Activated naive CD4-positive, alpha-beta T cell treated with anti-CD3 and anti-CD28 coated beads for 36 hours (primary cell): ENCODE measurements at places on chromosomes 13 and 19.

DNA sequence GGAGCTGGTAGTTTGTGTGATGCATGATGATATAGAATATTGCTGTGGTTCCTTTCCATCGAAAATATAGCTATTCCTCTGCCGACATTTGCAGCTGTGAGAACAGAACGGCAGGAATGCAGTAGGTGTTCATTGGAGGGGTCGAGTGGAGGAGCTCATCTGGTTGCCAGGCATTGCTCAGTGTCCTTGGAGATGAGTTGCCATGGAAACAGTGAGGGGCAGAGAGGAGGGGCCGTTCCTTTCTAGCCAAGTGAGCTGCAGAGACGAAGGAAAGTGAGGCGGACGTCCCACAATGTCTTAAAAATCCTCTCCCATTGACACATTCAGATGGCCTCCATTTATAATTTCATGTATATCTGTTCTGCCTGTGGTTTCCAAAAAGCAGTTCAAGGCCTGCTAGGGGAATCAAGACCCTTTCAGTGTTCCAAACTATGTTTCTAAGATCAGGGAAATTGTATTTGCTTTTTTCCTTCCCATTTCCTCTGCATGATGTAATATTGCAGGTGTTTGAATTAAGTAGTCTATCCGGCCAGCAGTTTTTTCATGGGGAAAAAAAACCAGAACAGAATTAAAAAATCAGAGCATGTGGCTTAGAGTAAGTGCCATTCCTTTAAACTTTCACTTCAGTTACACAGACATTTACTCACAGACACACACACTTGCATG, 41.2 kb upstream of the ZNF835 start:
- no peak for DNase-seq

GRCh38 chr19:39843919-39844793, 2.0 kb downstream of the FBL start:
- peak; percentile 35 for DNase-seq

- DNase-seq = no peak
These were observed 2.1 kb downstream of the SNAPC2 start for GRCh38 chr19:7921967-7922835.

- DNase-seq = no peak
These were observed 19.6 kb upstream of the EPHX3 start for GRCh38 chr19:15251749-15252397.

DNA sequence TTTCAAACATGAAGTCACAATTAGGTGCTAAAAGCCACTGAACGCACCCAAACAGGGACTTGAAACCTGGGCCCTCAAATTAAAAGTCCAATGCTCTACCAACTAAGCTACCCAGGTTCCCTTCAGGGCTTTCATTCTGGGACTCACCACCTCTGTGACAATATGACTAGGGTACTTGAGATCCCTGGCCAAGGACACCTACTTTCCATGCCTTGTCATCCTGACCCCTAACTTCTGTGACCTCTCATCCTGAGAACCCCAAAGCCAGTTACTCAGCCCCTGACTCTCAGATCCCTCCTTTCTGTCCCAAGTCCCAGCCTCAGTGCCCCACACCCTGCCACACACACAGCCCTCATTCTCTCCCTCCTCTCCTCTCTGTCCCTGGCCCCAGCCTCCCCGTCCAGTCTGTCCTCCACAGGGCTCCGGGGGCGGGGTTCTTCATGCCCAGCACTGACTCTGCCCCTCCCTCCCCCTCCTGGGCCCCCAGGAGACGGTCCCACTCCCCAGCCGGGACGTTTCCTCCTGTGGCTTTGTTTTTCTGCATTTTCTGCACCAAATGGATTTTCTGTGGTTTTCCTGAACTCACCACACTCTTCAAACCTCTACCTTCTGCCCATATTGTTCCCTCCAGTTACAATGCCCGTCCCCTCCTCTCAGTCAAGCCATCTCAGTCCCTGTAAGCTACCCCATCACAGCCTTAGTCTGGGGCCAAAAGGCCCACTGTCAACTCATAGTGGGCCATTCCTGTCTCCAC, 7.0 kb downstream of the RCN3 start:
- no peak for DNase-seq

DNA sequence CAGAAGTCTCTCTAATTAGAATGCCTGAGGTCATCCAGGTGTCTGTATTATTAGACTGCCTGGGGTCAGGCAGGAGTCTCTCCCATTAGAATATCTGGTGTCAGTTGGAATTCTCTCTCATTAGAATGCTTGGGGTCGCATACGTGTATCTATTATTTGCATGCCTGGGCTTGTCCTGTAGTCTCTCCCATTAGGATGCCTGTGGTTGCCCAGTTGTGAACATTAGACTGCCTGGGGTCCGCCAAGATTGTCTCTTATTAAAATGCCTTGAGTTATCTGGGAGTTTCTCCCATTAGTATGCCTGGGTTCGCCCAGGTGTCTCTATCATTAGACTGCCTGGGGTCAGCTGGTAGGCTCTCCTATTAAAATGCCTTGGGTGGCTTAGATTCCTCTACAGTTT, 1494.7 kb downstream of the UQCRFS1 start:
- DNase-seq = no peak

- DNase-seq = no peak
These were observed 19.3 kb downstream of the EDDM13 start for GRCh38 chr19:56291867-56292266.

- DNase-seq = no peak
These were observed 152.1 kb downstream of the URI1 start for GRCh38 chr19:30093966-30094755.

DNA sequence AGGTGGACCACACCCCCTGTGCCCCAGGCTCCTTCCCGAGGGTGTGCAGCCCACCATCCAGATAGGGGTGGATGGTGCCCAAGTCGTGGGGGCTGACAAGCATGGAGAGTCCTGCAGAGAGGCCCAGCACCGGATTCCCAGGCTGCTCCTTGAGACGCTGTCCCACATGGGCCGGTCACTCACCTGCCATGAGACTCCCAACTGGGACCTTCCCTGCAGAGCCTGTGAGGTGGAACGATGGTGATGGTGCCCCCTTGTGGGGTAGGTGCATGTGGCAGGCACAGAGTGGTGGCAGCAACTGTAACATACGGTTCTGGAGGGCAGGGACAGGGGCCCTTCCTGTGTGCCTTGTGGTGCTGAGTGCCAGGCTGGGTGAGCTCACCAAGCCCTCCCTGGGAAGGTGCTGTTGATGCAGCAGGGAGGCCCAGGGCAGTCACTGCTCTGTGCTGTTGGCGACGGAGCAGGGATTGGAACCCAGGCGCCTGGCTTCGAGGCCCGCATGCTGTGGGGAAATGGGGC, 33.1 kb downstream of the PPP1R37 start:
- peak; percentile 83 for DNase-seq

GRCh38 chr19:33204136-33204973, 10.2 kb downstream of the LRP3 start:
- DNase-seq = no peak

- DNase-seq = no peak
These were observed 76.6 kb downstream of the STOML3 start for GRCh38 chr13:38914070-38914469.

GRCh38 chr19:30930941-30931706, 418.1 kb downstream of the TSHZ3 start:
- no peak for DNase-seq

DNA sequence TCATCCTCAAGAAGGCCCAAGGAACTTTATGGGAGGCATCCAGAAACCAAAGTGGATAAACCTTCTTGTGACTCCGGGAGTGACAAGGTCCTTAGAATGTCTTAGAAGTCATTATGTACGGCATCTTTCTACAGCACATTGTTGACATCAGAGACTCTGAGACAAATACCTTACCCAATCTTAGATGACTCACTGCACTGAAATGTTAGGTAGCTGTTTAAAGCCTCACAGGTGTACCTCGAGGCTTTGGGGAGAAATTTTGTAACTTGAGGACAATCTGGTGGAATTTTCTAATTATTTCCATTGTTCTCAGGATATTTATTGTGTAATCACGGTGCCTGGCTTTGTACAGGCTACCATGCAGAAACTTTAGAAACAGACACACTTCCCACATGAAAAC, 14.8 kb upstream of the LGALS13 start:
- no peak for DNase-seq

GRCh38 chr13:43107780-43108179, 84.4 kb downstream of the DNAJC15 start:
- DNase-seq = no peak

- DNase-seq = no peak
These were observed 514.5 kb upstream of the KLHL1 start for GRCh38 chr13:70622796-70623195.

- DNase-seq = no peak
These were observed 22.7 kb downstream of the AKT2 start for GRCh38 chr19:40262422-40262821.

DNA sequence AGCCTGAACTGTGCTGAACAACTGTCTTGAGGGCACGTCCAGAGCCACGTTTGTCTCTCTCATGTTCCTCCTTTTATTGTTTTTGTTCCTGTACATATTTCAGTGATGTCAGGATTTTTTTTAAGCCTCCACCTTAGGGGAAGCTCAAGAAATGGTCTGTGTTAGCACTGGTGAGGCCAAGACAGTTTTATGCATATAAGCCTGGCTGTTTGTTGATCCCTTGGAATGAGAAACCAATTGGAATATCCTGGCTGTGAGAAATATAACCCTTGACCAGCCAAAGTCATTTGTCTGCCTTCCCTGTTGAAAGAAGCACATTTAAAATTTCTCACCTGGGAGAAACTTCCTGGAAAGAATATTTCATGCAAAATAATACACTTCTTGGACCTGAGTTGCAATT, 115.8 kb downstream of the DNAJC15 start:
- no peak for DNase-seq

DNA sequence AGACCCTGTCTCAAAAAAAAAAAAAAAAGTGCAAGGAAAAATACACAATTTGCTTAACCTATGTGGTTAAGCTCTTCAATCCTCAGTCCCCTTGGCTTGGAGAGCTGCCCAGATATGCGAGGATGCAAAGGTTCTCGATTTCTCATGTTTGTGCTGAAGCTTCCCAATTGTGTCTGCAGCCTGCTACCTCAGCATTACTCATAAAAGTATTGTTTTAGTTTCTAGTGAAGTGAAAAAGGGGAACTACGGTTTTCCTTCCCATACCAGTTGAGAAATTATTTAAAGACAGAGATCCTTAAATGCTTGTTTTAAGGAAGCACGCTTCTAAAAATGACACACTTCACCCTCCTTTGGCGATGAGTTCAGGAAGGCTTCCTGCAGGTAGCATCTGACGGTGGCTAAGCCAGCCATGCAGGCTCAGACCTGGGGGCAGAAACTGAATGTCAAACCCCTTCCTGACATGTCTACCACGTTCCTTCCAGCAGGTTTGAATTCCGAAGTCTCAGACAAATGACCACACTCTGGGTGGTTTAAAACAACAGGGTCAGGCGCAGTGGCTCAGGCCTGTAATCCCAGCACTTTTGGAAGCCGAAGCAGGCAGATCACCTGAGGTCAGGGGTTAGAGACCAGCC, 47.9 kb downstream of the RUBCNL start:
- DNase-seq = peak; percentile 65

DNA sequence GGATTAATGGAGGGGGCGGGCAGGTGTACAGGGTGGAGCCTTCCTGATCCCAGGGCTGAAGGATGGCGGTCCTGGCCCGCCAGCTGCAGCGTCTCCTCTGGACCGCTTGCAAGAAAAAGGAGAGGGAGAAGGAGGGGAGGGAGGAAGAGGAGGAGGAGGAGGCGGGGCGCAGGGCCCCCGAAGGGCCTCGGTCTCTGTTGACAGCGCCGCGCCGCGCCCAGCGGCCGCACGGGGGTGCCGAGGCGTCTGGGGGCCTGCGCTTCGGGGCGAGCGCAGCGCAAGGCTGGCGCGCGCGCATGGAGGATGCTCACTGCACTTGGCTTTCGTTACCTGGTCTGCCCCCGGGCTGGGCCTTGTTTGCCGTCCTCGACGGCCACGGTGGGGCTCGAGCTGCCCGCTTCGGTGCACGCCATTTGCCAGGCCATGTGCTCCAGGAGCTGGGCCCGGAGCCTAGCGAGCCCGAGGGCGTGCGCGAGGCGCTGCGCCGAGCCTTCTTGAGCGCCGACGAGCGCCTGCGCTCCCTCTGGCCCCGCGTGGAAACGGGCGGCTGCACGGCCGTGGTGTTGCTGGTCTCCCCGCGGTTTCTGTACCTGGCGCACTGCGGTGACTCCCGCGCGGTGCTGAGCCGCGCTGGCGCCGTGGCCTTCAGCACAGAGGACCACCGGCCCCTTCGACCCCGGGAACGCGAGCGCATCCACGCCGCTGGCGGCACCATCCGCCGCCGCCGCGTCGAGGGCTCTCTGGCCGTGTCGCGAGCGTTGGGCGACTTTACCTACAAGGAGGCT, at the start of gene PPM1N:
TSS of gene PPM1N (plus strand) at position 33 of the 785 bp plus-strand sequence. CDS start at position 63, 30 bp downstream.
- peak; percentile 58 for DNase-seq

- no peak for DNase-seq
These were observed 10.6 kb downstream of the TRIP10 start for GRCh38 chr19:6750062-6750461.

DNA sequence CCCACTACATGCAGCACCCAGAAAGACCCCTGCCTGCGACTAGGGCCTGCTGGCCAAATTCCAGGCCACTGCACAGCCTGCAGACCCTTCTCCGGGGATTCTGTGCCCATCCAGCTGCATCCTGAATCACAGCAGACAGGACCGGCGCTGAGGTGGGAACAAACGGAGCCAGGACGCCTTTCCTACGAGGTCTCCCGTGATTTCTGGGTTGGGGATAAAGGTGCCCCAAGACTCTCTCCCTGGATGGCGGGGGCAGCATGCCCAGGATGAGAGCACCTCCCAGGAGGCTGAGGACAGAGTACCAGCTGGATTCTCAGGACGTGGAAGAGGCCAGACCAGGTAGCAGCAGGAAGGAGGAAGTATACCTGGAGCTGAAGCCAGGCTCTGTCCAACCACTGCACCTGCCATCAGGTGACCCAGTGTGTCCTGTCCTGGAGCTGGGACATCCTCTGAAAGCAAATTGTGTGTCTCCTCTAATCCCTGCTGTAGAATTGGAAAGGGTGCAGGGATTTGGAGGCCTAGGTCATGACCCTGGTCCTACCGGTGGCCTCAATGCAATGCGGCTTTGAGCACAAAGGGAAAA, 3.4 kb upstream of the FUT5 start:
- DNase-seq = no peak

DNA sequence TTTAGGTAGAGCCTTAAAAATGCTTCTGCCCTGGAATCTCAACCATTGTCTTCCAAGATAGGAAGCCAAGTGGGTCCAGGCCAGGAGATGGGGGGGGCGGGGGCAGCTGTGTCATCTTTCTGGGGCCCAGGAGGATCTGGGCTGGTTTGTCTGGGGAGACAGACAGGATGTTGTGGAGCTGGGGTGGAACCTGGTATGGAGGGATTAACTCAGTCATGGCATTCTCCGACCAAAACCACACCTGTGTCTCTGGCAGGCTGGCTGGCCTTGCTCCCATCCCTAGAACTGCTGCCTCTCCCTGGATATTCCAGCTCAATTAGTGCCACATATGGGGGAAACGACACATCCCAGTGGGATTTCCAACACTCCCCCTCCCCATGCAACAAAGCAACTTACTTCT, 2.7 kb upstream of the MAP2K7 start:
- DNase-seq = no peak

- no peak for DNase-seq
These were observed 11.8 kb upstream of the RCBTB1 start for GRCh38 chr13:49597043-49597641.

GRCh38 chr19:10503002-10503789, at the start of gene KEAP1:
TSS of gene KEAP1 (minus strand) at chr19:10503356. CDS start at chr19:10500033, 3,323 bp downstream.
- DNase-seq = peak; percentile 37
